Stimulated activated CD4-positive, alpha-beta T cell treated with anti-CD3 and anti-CD28 coated beads, Interleukin-1b, Interleukin-23, amount 100 ng/mL, for 4 hours (primary cell): ENCODE measurements at places on chromosomes 7 and 10.

DNA sequence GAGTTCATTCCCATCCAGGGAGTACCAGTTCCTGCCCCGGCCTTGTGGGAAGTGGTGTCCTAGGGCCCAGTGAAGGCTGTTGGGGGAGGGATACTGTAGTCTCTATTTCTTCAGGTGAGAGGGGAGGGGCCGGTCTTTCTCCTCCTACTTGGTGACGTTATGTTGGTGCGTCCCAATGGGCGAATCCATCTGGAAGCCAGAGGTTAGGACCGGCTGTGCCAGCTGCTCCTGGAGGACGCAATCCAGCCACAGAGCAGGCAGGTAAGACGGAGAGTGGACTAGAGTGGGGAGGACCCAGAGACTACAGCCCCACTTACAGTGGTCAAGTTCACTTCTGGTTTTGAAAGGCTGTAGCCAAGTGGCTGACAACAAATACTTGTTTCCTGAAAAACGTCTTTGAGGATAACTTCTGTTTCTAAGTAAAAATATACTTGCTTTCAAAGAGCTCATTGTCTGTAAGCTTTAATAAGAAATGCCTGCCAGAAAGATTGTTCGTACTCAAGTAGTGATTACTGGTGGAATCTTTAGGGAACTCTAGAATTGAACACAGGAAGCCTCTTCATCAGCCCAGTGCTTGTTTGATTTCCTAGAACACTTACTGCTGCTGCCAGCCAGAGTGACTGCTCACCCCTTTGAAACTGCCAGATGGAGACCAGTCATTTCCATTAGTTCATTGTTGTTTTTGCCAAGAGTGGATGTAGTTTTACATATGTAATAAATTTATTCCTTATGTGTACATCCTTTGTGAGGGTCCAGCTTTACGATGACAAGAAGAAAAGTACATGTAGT is 25.4 kb downstream of the RBM33 start:
- DNase-seq = no peak

DNA sequence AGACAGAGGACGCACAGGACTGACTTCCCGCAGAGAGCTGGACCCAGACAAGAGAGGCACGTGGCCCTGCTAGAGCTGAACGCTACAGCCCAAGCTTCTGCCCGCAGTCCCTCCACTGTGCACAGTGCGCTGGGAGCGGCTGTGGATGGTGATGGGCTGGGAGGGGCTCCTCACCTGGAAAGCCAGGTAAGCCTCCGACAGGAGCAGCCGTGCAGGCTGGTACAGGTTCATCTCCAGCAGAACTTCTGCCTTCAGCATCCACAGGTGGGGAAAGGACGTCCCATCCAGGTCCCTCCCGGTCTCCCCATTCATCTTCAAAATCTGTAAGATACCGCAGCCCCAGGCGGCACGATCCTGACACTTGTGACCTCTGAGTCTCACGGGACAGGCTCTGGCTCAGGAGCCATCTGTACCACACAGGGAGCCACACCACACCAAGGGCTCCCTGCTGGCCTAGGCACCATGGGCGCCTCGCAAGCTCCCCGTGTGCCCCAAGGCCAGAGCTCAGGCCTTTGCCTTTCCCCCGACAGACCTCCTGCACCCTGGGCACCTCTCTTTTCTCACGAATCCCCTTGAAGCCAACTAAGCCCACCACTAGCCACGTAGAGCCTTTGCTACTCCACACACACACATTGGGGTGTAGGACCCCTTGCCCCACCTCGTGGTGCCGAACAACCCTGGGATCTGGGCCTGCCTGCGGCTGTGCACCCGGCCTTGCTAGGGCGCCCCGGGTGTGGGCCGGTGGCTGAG is 76.3 kb downstream of the CFAP46 start:
- no peak for DNase-seq

DNA sequence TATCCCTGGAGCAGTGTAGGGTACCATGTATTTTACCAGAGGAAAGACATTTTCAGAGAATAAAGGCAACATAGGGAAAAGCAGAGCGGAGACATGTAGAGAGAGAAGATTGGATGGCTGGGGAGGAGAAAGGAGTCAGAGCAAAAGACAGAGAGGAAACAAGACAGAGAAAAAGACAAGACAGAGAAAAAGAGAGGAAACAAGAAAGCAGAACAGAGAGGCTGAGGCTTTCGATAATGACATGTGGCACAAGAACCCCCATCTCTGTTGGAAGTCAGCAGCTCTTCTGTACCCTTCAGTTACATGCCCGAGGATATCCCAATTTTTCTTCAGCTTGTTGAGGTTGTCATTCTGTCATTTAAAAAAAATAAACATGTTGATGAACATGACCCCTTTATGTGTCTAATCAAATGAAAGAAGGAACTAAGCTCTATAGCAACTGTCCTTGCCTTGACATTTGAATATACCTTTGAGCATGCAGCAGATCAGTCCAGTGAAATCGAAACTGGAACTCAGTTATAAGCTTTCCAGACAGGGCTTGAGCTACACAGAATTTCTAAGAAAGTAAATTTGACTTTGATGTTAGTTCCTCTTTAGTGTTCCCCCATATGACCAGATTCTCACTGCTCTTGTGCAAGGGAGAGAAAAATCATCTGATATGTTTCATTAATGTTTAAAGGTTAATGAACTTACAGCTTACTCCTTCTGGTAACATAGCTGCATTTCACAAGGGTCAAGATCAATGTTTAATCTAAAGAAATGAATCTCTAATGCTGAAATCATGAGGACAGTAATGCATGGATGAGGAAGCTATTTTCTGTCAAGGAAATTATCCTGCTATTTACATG is 75.1 kb upstream of the SP4 start:
- no peak for DNase-seq

DNA sequence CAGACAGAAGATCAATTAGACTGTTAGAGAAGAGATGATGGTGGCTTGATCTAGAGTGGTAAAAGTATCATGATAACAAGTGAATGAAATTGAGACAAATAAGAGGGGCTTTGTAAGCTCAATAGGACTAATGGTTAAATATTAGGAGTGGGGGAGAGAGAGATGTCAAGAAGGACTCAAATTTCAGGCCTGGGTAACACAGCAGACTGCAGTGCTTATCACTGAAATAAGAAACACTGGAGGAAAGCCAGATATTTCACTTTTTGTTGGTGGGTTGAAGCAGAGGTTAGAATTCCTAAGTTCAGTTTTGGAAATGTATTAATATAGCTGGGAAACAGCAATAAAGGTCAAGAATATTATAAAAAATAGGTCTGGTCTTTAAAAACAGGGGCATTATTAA is 74.6 kb downstream of the ORC5 start:
- no peak for DNase-seq

GRCh38 chr7:139177696-139178095 is 53.3 kb upstream of the UBN2 start:
- no peak for DNase-seq

- no peak for DNase-seq
Measured at GRCh38 chr7:157018997-157019608, 8.6 kb upstream of the MNX1 start.

- no peak for DNase-seq
Measured at GRCh38 chr7:50349399-50349798, 44.9 kb downstream of the IKZF1 start.

- no peak for DNase-seq
Measured at GRCh38 chr10:110737886-110738634, 93.9 kb downstream of the RBM20 start.

GRCh38 chr7:71497256-71497946 is 365.5 kb downstream of the GALNT17 start:
- DNase-seq = no peak

GRCh38 chr10:11255796-11256444 is 238.2 kb downstream of the CELF2 start:
- no peak for DNase-seq

DNA sequence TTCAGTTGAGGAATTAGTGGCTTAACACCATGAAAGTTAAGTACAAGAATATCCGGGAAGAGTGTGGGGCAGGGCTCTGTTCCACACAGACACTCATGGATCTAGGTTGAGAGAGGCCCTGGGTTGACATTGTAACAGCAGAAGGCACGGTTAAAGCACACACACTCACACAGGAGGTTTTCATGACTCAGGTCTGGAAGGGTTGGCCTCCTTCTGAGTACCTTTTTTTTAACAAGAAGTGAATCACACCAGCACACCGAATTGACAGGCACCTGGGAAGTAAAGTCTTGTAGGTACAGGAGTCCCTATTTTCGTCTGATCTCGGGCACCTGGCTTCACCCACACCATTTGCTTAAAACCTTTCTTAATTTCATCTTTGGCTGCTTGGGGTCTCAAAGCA is 509.4 kb upstream of the ADARB2 start:
- no peak for DNase-seq

DNA sequence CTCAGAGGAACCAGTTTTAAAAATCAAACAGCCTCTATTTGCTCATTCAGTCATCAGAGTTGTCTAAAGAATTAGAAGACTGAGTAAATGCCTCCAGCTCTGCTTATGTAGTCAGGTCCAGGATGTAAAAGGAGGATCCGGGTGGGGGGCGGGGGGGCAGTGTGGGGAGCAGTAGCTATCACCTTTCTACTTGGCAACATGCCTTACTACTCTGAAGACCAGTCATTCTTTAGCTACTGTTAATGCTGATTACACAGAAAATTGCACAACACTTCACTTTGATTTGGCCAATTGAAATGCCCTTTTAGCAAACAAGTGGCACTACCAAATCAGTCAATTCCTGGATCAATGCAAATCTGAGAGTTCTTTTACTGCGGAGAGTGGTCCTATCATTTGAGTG is 164.2 kb downstream of the NXPH1 start:
- DNase-seq = no peak

GRCh38 chr7:133556048-133556447 is 303.2 kb downstream of the EXOC4 start:
- DNase-seq = no peak

DNA sequence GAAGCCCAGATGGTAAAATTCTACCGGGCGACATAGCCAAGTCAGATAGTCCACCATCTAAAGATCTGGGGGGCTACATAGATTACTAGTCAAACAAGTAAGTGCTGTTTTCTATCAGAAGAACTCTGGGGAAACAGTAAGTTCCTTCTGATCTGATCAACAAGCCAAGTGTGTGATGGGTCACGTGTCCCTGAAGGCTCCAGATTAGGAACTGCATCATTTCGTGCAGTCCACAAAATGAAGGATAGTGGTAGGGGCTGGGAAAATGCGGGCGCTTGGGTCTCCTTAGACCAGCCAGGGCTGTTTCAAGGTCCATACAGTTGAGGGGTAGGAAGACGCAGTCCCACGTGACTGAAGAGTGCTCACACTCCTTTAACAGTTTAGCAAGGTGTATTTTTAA is 1.8 kb upstream of the CHN2 start:
- DNase-seq = no peak

DNA sequence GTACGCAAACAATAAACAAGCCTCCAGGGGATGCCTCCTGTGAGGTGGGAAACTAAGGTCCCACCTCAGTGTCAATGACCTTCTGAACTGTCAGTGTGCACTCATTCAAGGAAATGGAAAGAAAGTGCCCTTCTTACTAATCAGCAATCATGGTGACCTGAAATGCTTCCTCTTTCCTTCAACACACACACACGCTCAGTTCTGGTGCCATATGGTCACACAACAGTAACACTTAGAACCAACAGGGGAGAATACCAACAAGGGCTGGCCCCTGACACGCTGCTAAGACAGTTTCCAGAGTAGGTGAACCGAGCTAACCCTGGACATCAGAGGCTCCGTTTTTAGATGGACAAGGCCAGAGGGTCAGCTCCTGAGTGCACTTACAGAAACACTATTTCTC is 42.1 kb upstream of the EFCAB10 start:
- DNase-seq = no peak

DNA sequence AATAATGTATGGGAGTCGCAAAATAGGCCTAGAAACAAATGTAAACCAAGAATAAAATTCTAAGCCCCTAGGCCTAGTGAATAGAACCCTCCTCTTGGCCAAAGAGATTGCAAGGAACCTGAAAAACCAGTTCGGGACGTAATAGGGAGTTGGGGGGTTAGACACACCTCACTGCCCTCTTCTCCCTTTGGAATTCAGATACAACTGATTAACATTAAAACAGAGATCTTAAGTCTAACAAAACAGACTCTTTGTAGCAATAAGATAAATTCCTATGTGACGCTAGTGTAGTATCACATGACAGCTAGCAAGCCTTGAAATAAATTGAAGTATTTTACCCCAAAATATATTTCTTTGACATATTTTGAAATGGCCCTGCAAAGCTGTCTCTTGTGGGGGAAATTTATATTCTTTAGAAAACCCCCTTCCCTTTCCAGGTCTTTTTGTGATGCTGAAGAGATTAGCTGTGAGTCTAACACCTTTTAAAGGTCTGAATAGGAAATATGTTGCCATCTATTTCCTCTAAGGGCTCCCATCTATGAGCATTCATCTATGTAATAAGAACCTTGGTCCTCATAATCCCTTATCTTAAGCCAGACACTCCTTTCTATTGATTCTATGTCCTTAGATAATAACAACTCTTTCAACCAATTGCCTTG is 623.4 kb upstream of the NRG3 start:
- no peak for DNase-seq

- DNase-seq = no peak
Measured at GRCh38 chr10:22042557-22043326, 39.2 kb upstream of the DNAJC1 start.

DNA sequence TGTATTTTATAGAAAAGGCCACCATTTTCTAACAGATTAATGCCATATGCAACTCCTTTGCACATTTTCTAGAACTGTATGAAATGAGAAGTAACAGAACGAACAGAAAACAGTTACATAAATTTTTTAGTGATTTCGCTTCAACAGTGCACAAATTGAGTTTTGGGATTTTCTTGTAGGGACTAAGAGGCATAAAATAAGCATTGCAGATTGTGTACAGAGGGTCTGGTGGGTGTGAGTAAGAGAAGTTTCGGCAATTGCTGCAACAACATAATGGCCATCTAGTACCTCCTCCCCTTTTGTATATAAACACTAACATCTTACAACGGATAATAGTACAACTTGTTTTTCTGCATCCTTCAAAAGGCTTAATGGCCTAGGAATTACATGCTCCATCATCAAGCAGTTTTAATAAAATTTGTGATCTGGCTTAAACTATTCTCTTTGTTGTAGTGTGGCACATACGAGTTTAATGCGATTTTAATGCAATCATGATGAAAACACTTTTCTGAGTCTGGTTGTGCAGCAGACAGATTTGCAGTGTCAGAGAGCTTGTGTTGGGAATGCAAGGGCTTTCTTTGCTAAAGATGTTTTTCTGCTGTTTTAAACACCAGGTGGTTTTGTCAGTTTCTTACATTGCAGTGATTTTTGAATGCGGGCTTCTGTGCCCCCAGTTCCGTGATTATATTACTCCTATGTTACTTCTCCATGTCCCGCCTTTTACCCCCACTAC is 2.9 kb downstream of the GLCCI1 start:
- DNase-seq = no peak

DNA sequence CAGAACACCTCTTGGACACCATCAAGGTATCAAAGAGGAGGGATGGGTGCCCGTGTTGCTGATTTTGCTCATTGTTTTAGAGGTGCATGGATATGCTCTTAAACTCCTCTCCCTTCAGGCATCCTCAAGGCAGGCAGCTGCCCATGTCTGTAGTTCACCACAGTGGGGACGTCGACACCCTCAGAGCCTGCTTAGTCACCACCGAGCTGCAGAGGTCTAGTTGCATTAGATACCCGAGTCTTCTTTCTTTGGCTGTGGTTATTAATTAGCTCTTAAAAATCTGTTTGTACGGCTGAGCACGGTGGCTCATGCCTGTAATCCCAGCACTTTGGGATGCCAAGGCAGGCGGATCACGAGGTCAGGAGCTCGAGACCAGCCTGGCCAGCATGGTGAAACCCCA is 24.7 kb upstream of the TSPAN13 start:
- no peak for DNase-seq

GRCh38 chr10:99328579-99329303 is 415 bp upstream of the CNNM1 start:
- no peak for DNase-seq
